ENCODE measurements at places on chromosomes 5 and 9.

- DNase-seq = no peak
Observed at GRCh38 chr5:71893451-71893850, 174.4 kb downstream of the CARTPT start.

GRCh38 chr9:91060520-91061343 lies 259.1 kb downstream of the SYK start:
- DNase-seq = peak; percentile 48

DNA sequence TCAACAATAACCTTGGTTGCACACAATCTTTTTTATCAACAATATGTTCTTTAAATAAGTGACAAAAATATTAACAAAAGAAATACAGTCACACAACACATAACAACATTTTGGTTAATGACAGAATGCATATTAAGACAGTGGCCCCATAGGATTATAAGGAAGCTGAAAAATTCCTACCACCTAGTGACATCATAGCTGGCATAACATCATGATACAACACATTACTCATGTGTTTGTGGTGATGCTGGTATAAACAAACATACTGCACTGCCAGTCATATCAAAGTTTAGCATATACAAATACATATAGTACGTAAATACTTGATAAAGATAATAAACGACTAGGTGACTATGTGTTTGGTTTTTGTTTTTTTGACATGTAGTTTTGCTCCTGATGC lies 344.8 kb upstream of the POU5F2 start:
- no peak for DNase-seq

GRCh38 chr5:1946776-1947175 lies 64.1 kb upstream of the IRX4 start:
- no peak for DNase-seq

GRCh38 chr9:123085916-123086315 lies 52.4 kb downstream of the GPR21 start:
- DNase-seq = no peak

DNA sequence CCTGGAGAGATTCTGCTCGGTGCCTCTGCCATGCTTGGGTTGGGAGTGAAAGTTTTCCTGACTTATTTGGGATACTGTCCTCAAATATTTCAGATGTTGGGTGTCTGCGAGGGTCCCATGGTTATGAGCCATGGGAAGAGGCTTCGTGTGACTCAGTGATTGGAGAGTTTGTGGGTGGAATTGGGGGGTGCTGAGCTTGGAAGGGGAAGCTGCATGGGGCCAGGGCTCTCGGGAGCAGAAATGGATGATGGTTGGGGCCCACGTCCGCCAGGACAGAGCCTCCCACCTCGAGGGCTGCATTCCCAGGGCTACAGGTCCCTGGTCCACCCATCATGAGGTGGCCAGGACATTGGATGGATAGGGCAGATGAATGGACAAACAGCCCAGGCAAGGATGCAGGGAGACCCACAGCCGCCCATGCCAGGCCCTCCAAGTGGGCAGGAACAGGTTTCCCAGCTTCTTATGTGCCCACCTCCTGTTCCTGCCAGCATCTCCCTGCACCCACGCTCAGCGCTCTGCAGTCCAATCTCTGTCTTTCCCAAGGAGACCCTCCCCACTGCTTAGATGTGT lies 5.5 kb downstream of the OBP2B start:
- no peak for DNase-seq

GRCh38 chr9:87516222-87516925 lies 18.7 kb downstream of the DAPK1 start:
- DNase-seq = no peak

GRCh38 chr5:58967597-58968281 lies 384.9 kb downstream of the RAB3C start:
- no peak for DNase-seq

DNA sequence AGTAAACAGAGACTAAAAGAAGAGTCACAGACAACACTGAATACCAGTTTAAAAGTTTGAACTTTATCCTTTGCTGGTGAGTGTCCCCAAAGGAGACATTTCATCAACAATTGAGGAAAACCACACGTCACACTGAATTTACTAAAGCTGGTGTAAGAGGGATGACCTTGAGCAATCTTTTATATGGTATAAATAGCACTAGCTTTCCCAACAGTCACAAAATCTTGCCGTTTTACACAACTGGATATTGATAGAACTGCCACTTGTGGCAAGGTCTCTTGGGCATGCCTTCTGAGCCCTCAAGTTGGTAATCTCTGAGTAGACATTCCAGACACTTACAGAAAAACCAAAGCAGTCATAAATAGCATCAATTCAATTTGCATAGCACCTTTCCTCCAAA lies 311.5 kb upstream of the TARS1 start:
- DNase-seq = no peak

GRCh38 chr9:87609002-87609401 lies 111.3 kb downstream of the DAPK1 start:
- DNase-seq = no peak

DNA sequence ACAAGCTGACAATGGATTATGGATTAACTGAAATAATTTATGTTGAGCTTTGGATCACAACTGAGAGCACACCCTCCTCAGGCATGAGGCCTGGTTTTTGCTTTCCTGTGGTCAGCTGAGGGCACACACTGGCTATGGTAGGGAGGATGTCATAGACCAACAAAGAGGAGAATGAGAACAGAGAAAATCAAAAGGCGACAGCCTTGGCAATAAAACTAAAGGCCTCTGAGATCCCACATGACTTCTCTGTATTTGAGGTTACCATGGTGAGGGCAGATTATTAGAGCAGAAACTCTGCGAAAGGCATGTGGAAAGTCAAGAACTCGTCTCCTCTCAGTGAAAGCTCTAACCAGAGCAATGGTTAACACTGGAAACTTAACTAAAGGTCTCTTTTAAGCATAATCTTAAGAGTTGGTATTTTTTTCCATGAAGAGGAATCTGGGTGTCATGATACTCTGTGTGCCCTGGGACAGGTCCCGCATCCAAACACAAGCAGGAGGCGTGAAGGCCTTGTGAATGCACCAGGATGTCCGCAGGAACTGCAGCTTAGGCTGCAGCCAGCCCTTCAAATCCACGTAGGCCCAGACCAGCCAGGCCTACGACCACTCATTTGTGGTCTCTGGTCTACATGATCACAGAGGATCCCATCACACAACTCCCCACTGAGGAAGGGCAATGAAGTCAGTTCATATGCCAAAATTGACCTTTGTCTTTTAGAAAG lies 12.4 kb upstream of the MEIKIN start:
- DNase-seq = no peak

DNA sequence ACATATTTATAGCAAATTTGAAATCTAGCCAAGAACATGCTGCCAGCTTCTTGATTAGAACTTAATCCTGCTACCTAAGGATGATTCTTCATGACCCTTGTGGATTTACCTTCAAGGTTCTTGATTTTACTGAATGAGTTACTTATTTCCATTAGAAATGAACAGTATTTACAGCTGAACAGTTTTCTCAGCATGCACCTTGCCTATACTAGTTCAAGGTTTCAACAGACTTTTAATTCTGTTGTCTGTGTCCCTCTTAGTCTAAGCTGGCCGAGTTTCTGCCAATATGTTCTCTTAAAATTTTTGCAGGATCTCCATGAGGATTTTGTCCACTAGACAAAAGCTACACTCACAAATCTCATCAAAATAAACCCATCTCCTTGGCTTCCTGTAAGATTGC lies 188.8 kb upstream of the ST8SIA4 start:
- DNase-seq = no peak

DNA sequence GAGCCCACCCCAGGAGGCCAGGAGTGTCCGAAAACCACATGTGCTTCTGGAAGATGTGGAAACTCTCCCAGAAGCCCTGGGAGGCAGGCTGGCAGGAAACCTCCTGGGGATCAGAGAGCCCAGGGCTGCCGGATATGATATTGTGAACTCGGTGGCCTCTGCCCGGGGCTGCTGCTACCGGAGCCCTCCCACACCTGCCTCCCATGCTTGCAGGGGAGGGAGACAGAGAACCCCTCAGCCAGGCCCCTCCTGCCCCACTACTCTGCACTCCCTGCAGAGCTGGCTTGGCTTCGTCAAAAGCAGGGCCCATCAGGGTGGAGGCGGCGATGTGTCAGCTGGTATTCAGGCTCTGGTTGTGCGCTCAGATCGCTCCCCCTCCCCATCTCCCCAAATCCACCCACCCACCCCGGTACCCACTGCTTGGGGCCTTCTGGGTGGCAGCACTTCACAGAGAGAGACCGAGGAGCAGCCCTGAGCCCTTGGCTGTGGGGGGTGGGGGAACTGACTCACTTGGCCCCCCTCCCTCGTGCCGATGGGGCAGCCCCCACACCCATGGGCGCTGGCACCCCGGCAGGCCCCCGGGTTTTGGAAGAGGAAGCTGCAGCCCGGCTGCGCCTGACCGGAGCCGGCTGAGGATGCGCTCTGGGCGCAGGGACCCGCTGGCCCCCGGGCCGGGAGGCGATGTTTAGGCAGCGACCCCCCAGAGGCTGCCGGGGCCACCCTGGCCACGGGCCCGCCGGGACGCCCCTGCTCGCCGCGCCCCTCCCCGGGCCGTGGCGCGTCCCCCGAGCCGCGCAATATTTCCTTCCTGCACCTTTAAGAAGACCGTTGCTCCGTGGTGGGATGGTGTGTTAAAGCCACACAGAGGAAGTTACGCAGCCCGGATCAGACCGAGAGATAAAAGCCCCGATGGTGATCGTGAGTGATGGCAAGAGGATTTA lies 786 bp upstream of the NTNG2 start:
- no peak for DNase-seq

- DNase-seq = no peak
Observed at GRCh38 chr9:116096853-116097252, 56.7 kb upstream of the PAPPA start.

DNA sequence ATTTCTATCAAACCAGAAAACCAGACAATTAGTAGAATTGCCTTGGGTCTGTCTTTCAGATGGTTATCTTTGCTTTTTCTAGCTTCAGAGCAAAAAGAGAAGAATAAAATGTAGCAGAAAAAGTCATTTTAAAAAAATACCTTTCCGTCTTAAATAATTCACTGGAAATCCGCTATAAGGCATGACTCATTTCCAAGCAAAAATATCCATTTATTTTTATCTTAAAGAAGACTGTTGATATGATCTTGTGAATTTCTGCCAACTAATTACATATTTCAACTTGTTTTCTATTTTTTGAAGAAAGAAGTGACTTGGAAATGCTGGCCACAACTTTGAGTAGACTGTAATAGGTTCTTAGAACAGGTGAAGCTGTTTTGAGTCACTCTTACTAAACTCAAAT lies 83.7 kb downstream of the VCAN start:
- no peak for DNase-seq

DNA sequence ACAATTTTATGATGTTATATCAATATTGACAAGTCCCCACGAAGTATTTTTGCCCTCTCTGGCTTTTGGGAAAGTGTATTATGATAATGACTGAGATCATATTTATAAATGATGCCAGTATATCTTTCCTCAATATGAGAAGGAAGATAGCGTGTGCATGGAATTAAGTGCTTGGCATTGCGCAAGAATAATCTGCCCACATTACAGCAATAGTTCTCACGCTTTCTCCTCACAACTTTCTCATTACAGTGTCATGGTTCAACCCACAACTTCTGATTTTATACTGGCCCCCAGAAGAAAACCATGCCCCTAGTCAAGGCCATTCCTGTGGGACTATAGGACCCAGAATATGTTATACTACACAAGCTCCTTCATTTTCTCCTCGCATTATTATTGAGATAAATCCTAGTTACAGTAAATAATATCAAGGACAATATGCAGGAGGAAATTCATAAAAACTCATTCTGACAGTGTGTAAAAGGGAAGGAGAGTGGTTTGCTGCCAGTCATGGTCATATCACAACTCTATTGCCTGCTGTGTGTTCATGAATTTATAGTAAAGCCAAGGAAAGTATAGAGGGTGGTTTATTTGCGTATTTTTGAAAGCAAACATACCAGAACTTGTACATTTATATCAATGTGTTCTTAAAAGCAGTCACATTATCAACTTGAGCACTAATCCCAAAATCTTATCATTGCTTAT lies 114.1 kb downstream of the PIK3R1 start:
- DNase-seq = no peak

DNA sequence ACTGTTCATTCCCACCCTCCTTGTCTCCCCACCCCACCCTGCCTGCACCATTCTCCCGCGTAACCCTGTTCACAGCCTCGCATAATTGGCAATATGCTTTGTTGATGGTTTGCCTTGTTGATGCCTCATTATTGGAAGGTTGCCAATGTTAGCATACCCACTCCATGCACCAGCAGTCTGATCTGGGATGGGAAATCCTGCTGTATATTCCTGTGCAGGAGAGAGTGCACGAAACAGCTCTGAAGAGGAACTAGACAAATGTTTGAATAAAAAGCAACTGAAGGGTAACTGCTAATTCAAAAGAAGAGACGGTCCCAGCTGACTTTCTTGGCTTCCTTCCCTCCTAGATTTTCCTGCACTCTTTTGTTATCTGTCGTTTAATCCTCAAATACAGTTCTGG lies 271.7 kb upstream of the TLE4 start:
- peak; percentile 52 for DNase-seq

- DNase-seq = no peak
Observed at GRCh38 chr5:81774374-81774773, 23.5 kb upstream of the SSBP2 start.

GRCh38 chr5:142830241-142831008 lies 60.2 kb downstream of the ARHGAP26 start:
- no peak for DNase-seq

DNA sequence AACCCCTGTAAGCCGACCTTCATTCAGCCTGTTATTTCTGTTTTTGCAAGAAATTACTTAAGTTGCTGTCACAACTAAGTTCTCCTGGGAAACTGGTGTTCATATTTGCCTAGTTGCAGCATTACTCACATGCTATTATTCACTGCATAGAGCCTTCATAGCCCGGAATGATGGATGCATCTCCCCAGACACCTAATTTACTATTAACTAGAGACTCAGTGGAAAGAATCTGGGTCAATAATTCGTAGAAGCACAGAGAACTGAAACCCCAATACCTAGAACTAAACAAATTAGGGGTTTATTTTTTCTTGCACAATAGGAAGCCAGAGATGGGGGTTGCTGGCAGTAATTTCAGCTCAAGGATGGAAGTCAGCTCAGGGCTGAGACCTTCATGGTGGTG lies 45.7 kb upstream of the FAM170A start:
- no peak for DNase-seq

GRCh38 chr5:80964919-80965318 lies 4.8 kb downstream of the RASGRF2 start:
- no peak for DNase-seq

DNA sequence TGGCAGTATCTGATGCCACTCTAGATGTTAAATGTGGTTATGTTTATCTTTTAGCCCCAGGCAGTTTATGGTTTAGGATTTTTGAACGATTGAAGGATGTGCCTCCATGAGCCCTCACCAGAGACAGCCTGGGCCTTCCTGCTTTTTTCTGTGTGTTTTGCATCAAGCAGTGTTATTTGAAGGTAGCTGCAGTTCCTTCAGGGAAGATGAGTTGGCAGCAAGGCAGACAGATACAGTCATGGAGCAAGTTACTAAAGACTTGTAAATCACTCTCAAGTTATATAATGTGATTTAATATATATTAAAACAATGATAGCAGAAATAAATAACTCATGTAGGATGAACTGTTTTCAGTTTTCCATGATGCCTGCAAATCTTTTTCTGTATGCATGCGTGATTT lies 204.9 kb downstream of the CD180 start:
- DNase-seq = no peak

GRCh38 chr9:100309992-100310391 lies 42.8 kb downstream of the TEX10 start:
- DNase-seq = no peak

- DNase-seq = no peak
Observed at GRCh38 chr5:74540622-74541021, 99.9 kb downstream of the ENC1 start.

Measured in SHP77 (cell line).